ENCODE measurements at places on chromosomes 5 and 9. TPM values are rescaled to one million over a fixed set of nuclear protein-coding genes. Genes with fewer than 3 reads are reported as not detected.

GRCh38 chr9:546797-547223 is 294.7 kb upstream of the DMRT1 start:
- no peak for DNase-seq

RIGI gene
- 7.5 TPM for total RNA-seq

GRCh38 chr5:158641016-158641415 is 458.7 kb downstream of the EBF1 start:
- DNase-seq: no peak

PDE4D gene
- total RNA-seq: 40.5 TPM

GRCh38 chr5:135353952-135354721 is 44.9 kb downstream of the MACROH2A1 start:
- DNase-seq: no peak

DNA sequence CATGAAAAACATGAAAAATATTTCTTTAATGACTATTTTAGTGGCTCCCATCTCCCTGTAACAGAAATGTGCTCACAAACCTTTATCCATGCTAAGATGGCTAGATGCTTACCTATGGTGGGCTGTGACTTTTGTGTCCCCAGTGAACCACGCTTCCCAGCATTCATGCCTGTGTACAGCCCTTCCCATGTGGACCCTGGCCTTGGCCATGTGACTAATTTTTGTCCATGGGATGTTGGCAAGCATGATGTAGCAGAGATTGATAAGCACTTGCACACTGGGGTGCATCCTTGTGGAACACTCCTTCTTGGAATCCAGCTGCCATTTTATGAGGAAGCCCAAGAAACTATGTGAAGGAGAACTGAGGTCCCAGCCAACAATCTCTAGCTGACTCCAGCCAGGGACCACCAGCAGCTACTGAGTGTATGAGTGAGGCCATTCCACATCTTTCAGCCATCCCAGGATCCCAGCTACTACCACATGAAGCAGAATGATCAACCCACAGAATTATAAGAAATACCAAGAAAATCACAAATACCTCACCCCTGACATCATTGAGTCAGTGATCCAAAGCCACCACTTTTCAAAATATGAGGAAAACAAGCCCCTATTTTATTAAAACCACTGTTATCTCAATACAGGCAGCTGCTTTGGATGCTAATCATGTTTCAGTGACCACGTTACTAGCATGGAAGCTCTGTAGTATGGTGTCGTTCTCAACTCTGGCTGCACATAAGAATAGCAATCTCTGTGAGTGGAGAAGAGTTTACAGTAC is 16.1 kb upstream of the RAI14 start:
- DNase-seq: no peak

GRCh38 chr5:10481241-10481935 is 39.7 kb downstream of the ROPN1L start:
- DNase-seq: no peak

DNA sequence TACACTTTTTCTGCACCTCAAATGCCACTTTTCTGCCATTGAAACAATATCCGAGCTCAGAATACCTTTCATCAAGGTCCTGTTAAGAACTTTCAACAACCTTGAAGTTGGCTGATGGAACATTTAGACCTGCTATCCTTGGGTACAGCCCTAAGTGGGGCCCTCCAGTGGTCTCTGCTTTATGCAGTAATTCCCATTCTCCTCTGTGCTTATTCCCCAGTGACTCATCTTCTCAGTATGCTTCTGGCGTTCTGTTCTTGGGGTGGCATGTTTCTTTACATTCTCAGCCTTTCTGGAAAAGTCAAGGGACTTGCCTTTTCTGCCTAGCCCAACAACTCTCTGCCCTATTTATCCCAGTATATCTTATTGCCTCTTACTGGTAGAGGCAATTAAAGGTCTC is 7.1 kb downstream of the ANP32B start:
- DNase-seq: no peak

ANKRD31 gene
- total RNA-seq: 0.35 TPM

DNA sequence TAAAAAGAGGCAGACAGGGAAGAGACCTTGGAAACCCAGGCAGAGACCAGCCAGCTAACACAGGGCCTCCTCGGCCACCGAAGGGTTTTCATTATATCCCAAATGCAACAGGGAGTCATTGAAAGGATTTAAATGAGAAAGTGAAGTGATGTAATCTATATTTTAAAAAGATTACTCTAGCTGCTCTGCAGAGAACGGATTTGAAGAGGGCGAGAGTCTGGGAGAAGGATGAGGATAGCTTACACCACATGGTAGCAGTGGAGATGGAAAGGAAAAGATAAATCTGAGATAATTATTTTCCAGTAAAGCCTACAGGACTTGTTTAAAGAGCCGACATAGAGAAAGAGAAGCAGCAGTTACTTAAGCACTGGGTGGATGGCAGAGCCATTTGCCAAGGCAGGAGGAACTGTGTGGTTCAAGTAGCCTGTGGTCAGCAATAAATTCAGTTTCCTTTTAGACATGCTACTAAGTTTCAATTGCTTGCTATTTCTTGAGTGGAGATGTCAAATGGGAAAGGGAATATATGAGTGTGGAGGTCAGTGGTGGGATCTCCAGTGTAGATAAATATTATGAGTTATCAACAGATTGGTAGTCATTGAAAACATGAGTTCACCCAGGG is 9.3 kb downstream of the FBN2 start:
- DNase-seq: no peak

SHISAL2B gene
- not detected for total RNA-seq

GRCh38 chr5:100909034-100909433 is 6.0 kb upstream of the ST8SIA4 start:
- DNase-seq: no peak

NUTM2F gene
- total RNA-seq: not detected

- no peak for DNase-seq
These were observed 4.4 kb upstream of the ZNF484 start for GRCh38 chr9:92882276-92882675.
